ENCODE measurements at places on chromosomes 1 and 21.
A peak's percentile ranks its signal among the peaks of the same experiment; 100 is the strongest.

- DNase-seq = no peak
These were observed 578 bp downstream of the USP21 start for GRCh38 chr1:161159913-161160243.

GRCh38 chr1:41432481-41433280 lies 51.8 kb downstream of the EDN2 start:
- peak; percentile 57 for DNase-seq

GRCh38 chr21:42269386-42269785 lies 45.8 kb downstream of the TFF3 start:
- DNase-seq = no peak

GRCh38 chr1:218367118-218367517 lies 22.0 kb downstream of the TGFB2 start:
- no peak for DNase-seq

- peak; percentile 25 for DNase-seq
These were observed 7.0 kb downstream of the KCNAB2 start for GRCh38 chr1:6052543-6053205.
